Vagina (tissue), 2 donors: ENCODE measurements at places on chromosomes 2 and 18.

- no peak for DNase-seq
- no peaks in the 10 kb centered on the region for H3K36me3 ChIP-seq
- no peak overlapping the region for H3K27ac ChIP-seq
- H3K27me3 ChIP-seq, result no peaks in the 10 kb centered on the region
Measured at GRCh38 chr18:25251068-25251467, 100.9 kb downstream of the ZNF521 start.

- no peaks in the 10 kb centered on the region for H3K27me3 ChIP-seq
- peak overlapping the region; percentile 1 for H3K4me3 ChIP-seq
- no peak overlapping the region for H3K27ac ChIP-seq
Measured at GRCh38 chr18:58975296-58975695, 110.6 kb downstream of the ZNF532 start.

- no peak for DNase-seq
- no peaks in the 10 kb centered on the region for H3K36me3 ChIP-seq
- no peaks in the 10 kb centered on the region for H3K27me3 ChIP-seq
- H3K4me3 ChIP-seq, result no peak overlapping the region
- peaks cover 9% of the 10 kb centered on the region for H3K4me1 ChIP-seq
Measured at GRCh38 chr2:226312155-226312554, 487.5 kb downstream of the IRS1 start.

- peaks cover 4% of the 10 kb centered on the region for H3K4me1 ChIP-seq
- H3K4me3 ChIP-seq, result no peak overlapping the region
- no peaks in the 10 kb centered on the region for H3K36me3 ChIP-seq
- H3K27me3 ChIP-seq, result no peaks in the 10 kb centered on the region
Measured at GRCh38 chr2:25437881-25438662, 96.3 kb upstream of the DNMT3A start.

- H3K27me3 ChIP-seq, result no peaks in the 10 kb centered on the region
- H3K4me3 ChIP-seq, result no peak overlapping the region
- peaks cover 5% of the 10 kb centered on the region for H3K4me1 ChIP-seq
- no peak for DNase-seq
Measured at GRCh38 chr18:32391126-32391525, 79.6 kb downstream of the GAREM1 start.

DNA sequence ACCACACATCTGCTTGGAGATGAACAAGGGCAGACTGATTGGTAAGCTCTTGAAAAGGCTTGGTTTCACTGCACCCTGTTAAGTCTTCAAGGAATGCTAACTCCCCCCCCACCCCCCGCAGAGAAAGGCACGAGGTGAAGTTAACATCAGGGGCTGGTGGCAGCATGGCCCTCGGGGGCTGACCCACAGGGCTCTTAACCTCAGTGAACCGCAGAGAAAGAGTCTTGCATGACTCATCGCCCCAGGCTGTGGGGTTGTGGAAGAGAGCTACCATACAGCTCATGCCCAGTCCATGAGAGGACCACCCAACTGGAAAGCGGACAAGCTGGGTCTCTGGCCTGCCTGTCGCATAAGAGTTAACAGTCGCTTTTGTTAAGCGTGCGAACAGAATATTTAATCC, 10.6 kb upstream of the CEP68 start:
- no peaks in the 10 kb centered on the region for H3K27me3 ChIP-seq
- no peaks in the 10 kb centered on the region for H3K36me3 ChIP-seq
- DNase-seq, result no peak
- no peaks in the 10 kb centered on the region for H3K4me1 ChIP-seq
- no peak overlapping the region for H3K4me3 ChIP-seq
- H3K27ac ChIP-seq, result no peak overlapping the region
